ENCODE measurements at places on chromosomes 4 and X.

DNA sequence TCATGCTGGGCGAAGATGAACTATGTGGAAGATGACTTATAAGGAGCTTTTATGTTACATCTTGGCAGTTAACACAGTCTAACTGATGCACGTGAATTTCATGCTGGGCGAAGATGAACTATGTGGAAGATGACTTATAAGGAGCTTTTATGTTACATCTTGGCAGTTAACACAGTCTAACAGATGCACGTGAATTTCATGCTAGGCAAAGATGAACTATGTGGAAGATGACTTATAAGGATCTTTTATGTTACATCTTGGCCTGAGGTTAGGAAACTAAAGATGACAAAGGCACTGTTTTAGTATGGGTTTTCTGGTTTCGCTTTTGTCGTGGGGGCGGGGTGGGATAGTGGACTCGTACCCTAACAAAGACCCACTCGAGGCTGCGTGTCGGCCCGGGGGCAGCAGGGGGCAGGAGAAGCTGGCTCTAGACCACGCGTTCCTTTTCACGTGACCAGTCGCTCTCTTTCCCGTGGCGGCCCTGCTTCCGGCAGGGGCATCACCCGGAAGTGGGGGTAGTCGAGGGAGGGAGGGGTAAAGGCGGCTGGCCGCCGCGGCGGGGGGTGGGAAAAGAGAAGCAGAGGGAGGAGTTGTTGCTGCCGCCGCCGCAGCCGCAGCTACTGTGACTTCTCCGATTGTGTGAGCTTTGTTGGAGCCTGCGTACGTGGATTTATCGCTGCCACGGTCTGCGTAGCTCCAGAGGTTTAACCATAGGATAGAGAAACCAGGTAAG lies at the start of gene ATP7A:
Gene ATP7A, plus strand, starts transcription at position 586 of the 733 bp plus-strand sequence. CDS start 60,949 bp downstream, outside the sequence.
- peak; percentile 73 for DNase-seq

- no peak for DNase-seq
Measured at GRCh38 chr4:2252530-2253091, 9.3 kb downstream of the MXD4 start.

GRCh38 chr4:188138227-188138626 lies 1.0 kb upstream of the TRIML1 start:
- no peak for DNase-seq

GRCh38 chr4:182928061-182928460 lies 10.9 kb upstream of the DCTD start:
- DNase-seq = no peak

DNA sequence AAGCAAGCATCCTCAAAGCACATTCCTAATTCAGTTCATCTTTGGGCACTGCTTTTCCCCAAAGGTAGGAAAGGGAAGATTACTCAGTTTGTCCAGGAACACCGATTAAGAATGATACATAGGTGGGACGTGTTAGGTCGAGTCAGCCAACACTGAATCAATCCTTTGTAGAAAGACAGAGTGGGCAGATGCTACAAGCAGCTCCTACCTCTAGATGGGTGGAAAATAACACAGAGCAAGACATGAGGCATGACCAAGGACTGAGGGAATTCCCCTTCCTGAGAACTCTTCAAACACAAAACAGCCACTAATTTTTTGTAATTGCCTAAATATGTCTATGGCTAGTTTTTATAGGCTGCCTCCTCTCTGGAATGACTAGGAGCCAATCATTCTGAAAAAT lies 331.7 kb downstream of the HNRNPD start:
- no peak for DNase-seq

GRCh38 chrX:85378461-85378860 lies 1.0 kb downstream of the POF1B start:
- no peak for DNase-seq

GRCh38 chr4:134393592-134393991 lies 192.0 kb upstream of the PABPC4L start:
- no peak for DNase-seq

DNA sequence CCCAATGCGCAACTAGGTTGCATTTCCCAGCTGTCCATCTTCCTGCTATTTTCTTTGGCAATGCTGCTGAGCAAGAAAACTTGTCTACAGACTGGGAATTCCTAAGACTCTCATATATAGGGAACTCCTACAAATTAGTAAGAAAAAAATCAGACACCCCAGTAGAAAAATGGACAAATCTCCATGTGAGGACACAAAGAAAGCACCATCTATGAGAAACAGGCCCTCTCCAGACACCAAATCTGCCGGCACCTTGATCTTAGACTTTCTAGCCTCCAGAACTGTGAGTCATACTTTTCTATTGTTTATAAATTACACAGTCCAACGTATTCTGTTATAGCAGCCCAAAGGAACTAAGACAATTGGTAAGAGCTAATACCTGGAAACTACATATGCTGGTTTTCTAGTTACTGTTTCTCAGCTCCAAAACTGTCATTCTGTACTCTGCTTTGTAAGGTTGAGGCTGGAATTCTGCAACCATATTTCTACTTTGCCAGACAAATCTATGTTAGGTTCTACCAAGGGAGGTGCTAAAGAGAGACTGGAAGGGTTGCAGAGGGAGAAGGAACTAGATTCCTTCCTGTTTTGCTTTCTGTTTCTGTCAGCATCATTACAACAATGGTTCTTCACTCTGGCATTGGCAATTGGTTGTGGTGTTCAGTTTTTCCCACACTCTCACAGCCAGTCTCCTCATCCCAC lies 35.7 kb upstream of the FAM241A start:
- DNase-seq = no peak

GRCh38 chr4:163923092-163923491 lies 428.6 kb downstream of the TMA16 start:
- no peak for DNase-seq

- DNase-seq = no peak
Measured at GRCh38 chr4:159024266-159024665, 78.6 kb upstream of the RAPGEF2 start.

GRCh38 chr4:150078041-150078578 lies at the start of gene DCLK2:
DCLK2 (plus strand) TSS chr4:150078445; CDS start chr4:150079028, 583 bp downstream.
- no peak for DNase-seq

- no peak for DNase-seq
Measured at GRCh38 chrX:40729598-40730584, 5.5 kb downstream of the MED14 start.

- no peak for DNase-seq
Measured at GRCh38 chrX:50815120-50815519, 1.1 kb upstream of the SHROOM4 start.

DNA sequence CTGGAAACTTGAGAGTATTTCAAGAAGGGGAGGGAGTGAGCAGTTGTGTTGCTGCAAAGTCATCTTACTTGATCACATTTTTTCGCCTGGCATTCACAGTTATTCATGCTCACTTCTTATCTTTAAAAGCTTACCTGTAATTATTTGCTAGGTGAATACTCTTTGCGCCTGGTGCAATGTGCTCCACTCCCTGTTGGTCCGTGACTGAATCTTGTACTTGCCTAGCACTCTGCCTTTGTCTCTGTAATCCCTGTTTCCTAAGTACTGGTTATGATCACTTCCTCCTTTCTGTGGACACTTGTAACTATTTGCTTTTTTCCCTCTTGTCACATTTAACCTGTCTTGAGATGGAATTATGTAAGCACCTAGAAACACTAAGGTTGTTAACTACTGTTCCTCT lies 5.8 kb downstream of the BMP2K start:
- no peak for DNase-seq

- DNase-seq = no peak
Measured at GRCh38 chrX:69504626-69505612, 793 bp downstream of the NALF2 start.

DNA sequence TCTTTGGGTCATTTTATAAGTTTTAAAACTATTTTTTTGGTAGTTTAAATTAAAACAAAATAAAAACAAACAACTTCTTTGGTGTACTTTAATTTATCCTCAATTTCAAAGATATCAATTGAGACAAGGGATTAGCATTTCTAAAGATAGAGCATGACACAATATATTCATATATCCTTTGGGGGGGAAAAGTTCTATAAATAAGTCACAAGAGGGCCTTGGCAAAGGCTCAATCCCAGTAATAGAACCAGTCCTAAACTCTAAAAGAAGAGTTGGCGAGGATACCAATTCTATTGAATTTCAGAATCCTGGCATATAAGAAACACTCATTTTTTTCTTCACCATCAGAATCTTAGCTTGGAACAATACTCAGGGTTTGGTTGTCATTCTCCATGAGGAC lies 89.7 kb downstream of the COL4A6 start:
- DNase-seq = no peak

GRCh38 chrX:100072336-100072735 lies 337.7 kb downstream of the PCDH19 start:
- DNase-seq = no peak

- DNase-seq = no peak
Measured at GRCh38 chrX:77875372-77875771, 19.9 kb downstream of the MAGT1 start.

GRCh38 chrX:41661366-41662095 lies 27.2 kb upstream of the GPR34 start:
- no peak for DNase-seq

- DNase-seq = no peak
Measured at GRCh38 chr4:122700178-122700725, 32.3 kb upstream of the BBS12 start.

DNA sequence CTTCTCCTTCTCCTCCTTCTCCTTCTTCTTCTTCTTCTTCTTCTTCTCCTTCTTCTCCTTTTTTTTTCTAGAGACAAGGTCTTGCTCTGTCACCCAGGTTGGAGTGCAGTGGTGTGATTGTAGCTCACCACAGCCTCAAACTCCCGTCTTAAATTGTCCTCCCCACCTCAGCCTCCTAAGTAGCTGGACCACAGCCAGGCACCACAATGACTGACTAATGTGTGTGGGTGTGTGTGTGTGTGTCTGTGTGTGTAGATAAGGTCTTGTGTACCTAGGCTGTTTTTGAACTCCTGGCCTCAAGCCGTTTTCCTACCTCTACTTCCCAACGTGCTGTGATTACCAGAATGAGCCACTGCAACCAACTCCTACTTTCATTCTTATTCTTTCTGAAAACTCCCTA lies 390.9 kb downstream of the ADAM29 start:
- no peak for DNase-seq

- DNase-seq = no peak
Measured at GRCh38 chrX:38341442-38341841, 11.0 kb upstream of the OTC start.

DNA sequence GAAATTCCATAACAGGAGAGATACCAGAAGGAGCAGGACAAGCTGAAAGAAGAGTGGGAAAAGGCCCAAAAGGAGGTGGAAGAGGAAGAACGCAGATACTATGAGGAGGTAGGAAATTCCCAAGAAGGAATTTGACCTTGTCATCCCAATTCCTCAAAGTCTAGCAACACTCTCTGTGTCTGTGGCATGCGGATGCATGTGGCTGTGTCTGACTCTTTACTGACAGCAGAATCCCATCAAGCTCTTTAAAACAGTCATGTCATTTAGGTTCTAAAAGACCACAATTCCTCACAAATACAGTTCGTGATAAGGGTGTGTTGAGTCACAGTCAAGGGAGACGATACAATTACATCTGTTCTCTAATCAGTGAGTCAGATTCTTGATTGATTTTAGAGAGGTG lies 68.5 kb downstream of the PHOX2B start:
- DNase-seq = no peak

GRCh38 chr4:26075583-26075982 lies 161.6 kb downstream of the SMIM20 start:
- no peak for DNase-seq

DNA sequence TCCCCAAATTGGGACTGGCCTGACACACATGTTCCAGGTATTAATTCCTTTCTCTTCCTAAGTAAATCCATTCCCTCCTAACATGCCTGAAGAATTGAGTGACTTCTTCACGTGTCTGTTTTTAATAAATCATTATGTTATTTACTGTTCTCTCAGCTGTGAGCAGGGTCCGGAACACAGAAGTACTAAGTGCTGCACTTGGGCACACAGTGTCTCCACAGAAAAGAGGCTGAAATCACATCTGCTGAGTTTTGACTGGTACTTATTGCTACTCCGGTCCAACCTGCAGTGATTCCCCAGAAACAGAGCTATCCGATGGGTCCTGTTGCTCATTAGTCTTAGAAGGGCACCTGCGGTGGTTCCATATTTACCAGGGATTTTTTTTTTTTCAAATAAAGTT lies 202.6 kb downstream of the RBM46 start:
- no peak for DNase-seq

GRCh38 chrX:99445336-99445735 lies 964.7 kb downstream of the PCDH19 start:
- DNase-seq = no peak

DNA sequence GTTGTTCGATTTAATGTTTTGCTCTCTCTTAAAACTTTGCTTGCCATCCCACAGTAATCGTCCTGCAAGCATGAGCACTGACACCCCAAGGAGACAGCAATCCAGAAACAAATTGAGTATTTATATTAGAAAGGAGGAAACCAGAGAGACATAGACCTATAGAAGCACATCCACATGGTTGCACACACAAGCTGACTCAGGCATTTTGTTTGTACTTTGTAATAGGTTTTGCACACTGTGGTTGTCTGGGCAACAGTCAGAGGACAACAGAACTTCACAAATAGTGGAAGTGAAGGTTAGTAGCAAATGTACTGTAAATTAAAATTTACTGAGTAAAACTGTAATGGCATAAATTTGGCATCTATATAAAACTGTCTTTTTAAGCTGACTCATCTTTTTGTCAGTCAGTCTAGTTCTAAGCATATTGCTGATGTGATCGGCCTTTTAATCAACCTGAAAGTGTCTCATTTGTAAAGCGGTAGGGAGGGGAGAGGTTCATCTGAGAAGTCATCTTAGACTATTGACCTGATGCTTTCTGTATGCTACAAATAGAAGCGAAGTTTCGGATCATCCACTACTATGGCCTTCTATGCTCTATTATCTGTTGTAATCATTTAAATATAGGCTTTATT lies 1624.7 kb downstream of the ARAP2 start:
- no peak for DNase-seq

- peak; percentile 8 for DNase-seq
Measured at GRCh38 chr4:1048773-1049590, 37.6 kb downstream of the FGFRL1 start.

DNA sequence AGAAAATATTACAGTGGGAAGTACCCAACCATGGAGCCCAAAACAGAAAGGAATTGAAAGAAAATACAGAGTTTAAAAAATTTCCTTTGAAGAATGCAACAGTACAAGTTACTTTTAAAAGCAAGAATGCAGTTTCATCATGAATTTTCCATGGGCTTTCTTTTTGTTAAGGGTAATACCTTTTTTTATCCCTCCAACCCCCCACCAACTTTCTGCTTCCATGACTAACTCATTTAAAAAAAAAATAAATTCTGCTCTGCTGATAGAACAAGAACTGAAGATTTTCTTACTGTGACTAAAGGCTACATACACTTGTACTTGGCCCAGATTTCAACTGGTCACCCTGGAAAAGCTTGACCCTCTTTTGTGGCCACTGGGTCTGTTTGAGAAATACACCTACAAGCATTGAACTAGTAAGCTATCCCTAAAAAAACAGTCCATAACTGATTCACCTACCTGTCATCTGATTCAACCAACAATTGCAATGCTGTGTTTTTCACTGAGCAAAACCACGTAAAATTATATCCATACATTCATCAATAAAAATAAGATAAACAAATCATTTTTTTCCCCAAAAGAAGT lies 214.2 kb downstream of the NSUN7 start:
- no peak for DNase-seq

GRCh38 chr4:21544955-21545354 lies 403.6 kb downstream of the KCNIP4 start:
- DNase-seq = no peak

GRCh38 chrX:153647461-153648357 lies 706 bp downstream of the DUSP9 start:
- no peak for DNase-seq

- no peak for DNase-seq
Measured at GRCh38 chr4:106056914-106057313, 161.6 kb downstream of the NPNT start.

- no peak for DNase-seq
Measured at GRCh38 chr4:103498161-103499070, 221.4 kb downstream of the TACR3 start.

GRCh38 chr4:22339491-22339890 lies 176.4 kb downstream of the ADGRA3 start:
- no peak for DNase-seq

Data from stimulated activated CD4-positive, alpha-beta T cell treated with anti-CD3 and anti-CD28 coated beads, Interleukin-1b, Interleukin-23, amount 100 ng/mL, for 24 hours (primary cell).